Chondrocyte (in vitro differentiated cells): ENCODE measurements at places on chromosomes 2 and 18.

GRCh38 chr2:85828725-85829124 is 60.1 kb downstream of the ST3GAL5 start:
- no peak for DNase-seq
- H3K36me3 ChIP-seq: no peaks in the 10 kb centered on the region
- peaks cover 3% of the 10 kb centered on the region for H3K27me3 ChIP-seq
- H3K4me3 ChIP-seq: no peak overlapping the region
- H3K4me1 ChIP-seq: no peaks in the 10 kb centered on the region

- no peak for DNase-seq
- peaks cover 82% of the 10 kb centered on the region for H3K4me1 ChIP-seq
- no peak overlapping the region for H3K27ac ChIP-seq
- no peak overlapping the region for H3K4me3 ChIP-seq
Observed at GRCh38 chr2:159088906-159089305, 120.5 kb downstream of the TANC1 start.

DNA sequence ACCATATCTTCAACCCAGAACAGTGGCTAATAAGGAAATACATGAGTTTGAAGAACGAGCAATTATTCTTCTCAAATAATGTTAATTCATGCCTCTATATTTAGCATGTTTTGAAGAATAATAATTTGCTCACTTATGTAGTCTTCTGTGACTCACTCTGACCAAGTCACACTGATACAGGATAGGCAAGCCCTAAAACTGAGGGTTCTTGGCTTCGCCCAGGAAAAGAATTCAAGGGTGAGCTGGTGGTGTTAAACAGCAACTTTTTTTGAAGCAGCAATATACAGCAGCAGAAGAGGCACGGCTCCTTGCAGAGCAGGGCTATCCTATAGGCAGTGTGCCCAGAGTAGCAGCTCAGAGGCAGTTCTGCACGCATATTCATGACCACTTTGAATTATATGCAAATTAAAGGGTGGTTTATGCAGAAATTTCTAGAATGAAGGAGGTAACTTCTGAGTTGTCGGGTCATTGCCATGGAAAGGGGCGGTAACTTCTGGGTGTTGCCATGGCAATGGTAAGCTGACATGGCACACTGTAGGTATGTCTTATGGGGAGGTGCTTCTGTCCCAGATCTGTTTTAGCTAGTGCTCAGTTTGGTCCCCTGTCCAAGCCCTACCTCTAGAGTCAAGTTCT is 200.6 kb downstream of the RND3 start:
- H3K4me1 ChIP-seq: no peaks in the 10 kb centered on the region
- H3K4me3 ChIP-seq: no peak overlapping the region
- no peaks in the 10 kb centered on the region for H3K27me3 ChIP-seq
- no peak overlapping the region for H3K27ac ChIP-seq
- no peaks in the 10 kb centered on the region for H3K36me3 ChIP-seq

DNA sequence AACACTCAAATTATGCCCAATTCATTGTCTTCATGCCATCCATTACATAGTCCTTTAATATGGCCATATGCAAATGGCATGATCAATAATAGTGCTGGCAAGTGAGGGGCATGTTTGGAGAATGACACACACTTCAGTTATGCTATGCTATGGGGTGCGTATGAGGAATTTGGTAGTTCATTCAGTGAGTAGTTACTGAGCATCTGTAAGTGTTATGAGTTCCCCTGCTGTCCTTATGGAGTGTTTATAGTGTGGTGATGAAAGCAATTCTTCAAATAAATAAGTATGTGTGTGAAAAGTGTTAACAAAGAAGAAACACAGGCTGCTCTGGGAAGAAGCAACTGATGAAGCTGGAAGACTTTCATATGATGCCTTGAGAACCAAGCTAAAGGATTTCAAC is 383.7 kb upstream of the SLC14A2 start:
- peaks cover 8% of the 10 kb centered on the region for H3K4me1 ChIP-seq
- no peak overlapping the region for H3K27ac ChIP-seq
- no peak for DNase-seq
- H3K36me3 ChIP-seq: no peaks in the 10 kb centered on the region
- no peaks in the 10 kb centered on the region for H3K27me3 ChIP-seq
- no peak overlapping the region for H3K4me3 ChIP-seq

DNA sequence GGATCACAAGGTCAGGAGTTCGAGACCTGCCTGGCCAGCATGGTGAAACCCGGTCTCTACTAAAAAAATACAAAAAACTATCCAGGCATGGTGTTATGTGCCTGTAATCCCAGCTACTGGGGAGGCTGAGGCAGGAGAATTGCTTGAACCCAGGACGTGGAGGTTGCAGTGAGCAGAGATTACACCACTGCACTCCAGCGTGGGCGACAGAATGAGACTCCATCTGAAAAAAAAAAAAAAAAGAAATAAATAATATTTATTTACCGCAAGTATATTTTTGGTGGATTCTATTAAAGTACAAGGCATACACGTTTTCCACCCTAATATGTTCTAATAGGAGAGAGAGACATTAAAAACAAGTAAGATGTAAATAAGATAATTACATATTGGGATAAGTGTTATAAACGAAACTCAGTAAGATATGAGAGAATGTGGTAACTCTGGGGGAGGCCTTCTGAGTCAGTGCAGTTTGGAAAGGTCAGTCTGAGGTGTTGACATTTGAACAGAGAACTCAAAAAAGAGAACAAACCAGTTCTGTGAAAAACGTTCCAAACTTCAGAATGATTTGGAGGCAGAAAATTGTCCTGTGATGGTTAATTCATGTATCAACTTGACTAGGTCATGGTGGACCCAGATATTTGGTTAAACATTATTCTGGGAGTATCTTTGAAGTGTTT is 8.8 kb upstream of the POLI start:
- no peaks in the 10 kb centered on the region for H3K4me1 ChIP-seq
- H3K4me3 ChIP-seq: no peak overlapping the region
- no peaks in the 10 kb centered on the region for H3K27me3 ChIP-seq
- no peak overlapping the region for H3K27ac ChIP-seq
- no peaks in the 10 kb centered on the region for H3K36me3 ChIP-seq
- DNase-seq: no peak

- no peaks in the 10 kb centered on the region for H3K36me3 ChIP-seq
- DNase-seq: no peak
- H3K4me3 ChIP-seq: no peak overlapping the region
- no peaks in the 10 kb centered on the region for H3K4me1 ChIP-seq
- no peak overlapping the region for H3K27ac ChIP-seq
Observed at GRCh38 chr2:8322634-8323033, 359.2 kb upstream of the ID2 start.

DNA sequence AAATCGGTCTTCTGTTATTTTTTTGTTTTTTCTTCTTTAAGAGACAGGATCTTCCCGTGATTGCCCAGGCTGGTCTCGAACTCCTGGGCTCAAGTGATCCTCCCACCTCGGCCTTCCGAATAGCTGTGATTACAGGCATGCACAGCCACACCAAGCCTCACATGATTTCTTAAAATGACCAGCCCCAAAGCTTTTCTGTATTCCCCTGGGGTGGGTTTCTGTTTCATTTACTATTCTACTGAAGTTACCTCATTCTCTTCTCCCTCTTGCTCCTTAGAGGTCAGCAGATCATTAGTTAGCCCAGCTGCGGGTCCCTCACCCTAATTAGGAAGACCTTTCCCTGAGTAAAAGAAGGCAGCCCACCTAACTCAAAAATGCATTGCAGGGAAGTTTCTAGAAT is 27.6 kb downstream of the SLC1A4 start:
- H3K4me1 ChIP-seq: peaks cover 23% of the 10 kb centered on the region
- H3K4me3 ChIP-seq: no peak overlapping the region

GRCh38 chr2:238331916-238332315 is 11.6 kb downstream of the TRAF3IP1 start:
- DNase-seq: no peak
- no peak overlapping the region for H3K4me3 ChIP-seq
- peaks cover 29% of the 10 kb centered on the region for H3K36me3 ChIP-seq
- H3K27ac ChIP-seq: no peak overlapping the region
- no peaks in the 10 kb centered on the region for H3K27me3 ChIP-seq
- peaks cover 5% of the 10 kb centered on the region for H3K4me1 ChIP-seq

DNA sequence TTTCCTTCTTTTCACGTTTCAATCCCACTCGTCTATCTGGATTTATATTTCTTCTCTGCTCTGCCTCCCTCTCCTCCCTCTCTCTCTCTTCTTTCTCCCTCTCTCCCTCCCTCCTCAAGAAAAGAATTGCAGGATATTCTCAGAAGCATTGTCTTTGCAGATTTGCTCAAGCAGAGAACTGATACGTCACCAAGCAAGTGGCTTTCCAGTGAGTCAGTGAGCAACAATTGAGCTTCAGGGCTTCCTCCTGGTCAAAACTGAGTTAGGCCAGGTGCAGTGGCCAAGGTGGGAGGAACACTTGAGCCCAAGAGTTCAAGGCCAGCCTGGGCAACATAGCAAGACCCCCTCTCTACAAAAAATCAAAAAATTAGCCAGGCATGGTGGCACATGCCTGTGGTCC is 151.1 kb downstream of the SMAD2 start:
- H3K4me3 ChIP-seq: no peak overlapping the region
- no peak overlapping the region for H3K27ac ChIP-seq
- H3K36me3 ChIP-seq: peaks cover 3% of the 10 kb centered on the region
- no peak for DNase-seq
- peaks cover 7% of the 10 kb centered on the region for H3K4me1 ChIP-seq

- no peak overlapping the region for H3K27ac ChIP-seq
- peaks cover 53% of the 10 kb centered on the region for H3K27me3 ChIP-seq
- H3K4me1 ChIP-seq: peaks cover 11% of the 10 kb centered on the region
Observed at GRCh38 chr2:95024371-95024770, 1.1 kb upstream of the MAL start.

DNA sequence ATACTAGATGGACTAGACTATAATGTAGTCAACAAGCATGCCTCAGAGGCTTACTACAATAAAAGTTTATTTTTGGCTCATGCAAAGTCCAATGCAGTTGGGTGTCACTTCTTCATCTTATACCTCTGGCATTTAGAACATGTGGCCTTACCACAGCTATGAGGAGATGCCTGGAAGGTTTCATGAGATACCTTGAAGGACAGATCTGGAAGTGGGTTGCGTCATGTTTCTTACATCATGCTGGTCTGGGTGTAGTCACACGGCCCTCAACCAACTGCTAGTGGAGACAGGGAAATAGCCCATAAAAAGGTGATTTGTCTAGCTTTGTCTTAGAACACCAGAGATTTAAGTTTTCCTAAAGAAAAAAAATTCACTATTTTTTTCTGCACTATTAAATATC is 91.7 kb upstream of the MMADHC start:
- H3K4me3 ChIP-seq: no peak overlapping the region
- no peak overlapping the region for H3K27ac ChIP-seq
- DNase-seq: no peak
- peaks cover 1% of the 10 kb centered on the region for H3K36me3 ChIP-seq

GRCh38 chr18:23689031-23689615 is at the start of gene LAMA3:
LAMA3 (plus strand) TSS chr18:23689453; CDS start chr18:23689684, 231 bp downstream.
- no peak within 1 kb of the TSS for H3K27ac ChIP-seq
- H3K4me1 ChIP-seq: peaks cover 16% of the 10 kb centered on the region
- no peak for DNase-seq
- peak within 1 kb of the TSS; percentile 62 for H3K4me3 ChIP-seq
- peaks cover 32% of the 10 kb centered on the region for H3K27me3 ChIP-seq

GRCh38 chr18:49565612-49566011 is 3.8 kb downstream of the LIPG start:
- no peaks in the 10 kb centered on the region for H3K36me3 ChIP-seq
- H3K27ac ChIP-seq: no peak overlapping the region
- peaks cover 40% of the 10 kb centered on the region for H3K27me3 ChIP-seq
- H3K4me1 ChIP-seq: peaks cover 27% of the 10 kb centered on the region
- H3K4me3 ChIP-seq: no peak overlapping the region

GRCh38 chr2:54611830-54612545 is 111.5 kb upstream of the EML6 start:
- no peak for DNase-seq
- peaks cover 14% of the 10 kb centered on the region for H3K36me3 ChIP-seq
- H3K27ac ChIP-seq: no peak overlapping the region
- H3K4me1 ChIP-seq: peaks cover 61% of the 10 kb centered on the region

DNA sequence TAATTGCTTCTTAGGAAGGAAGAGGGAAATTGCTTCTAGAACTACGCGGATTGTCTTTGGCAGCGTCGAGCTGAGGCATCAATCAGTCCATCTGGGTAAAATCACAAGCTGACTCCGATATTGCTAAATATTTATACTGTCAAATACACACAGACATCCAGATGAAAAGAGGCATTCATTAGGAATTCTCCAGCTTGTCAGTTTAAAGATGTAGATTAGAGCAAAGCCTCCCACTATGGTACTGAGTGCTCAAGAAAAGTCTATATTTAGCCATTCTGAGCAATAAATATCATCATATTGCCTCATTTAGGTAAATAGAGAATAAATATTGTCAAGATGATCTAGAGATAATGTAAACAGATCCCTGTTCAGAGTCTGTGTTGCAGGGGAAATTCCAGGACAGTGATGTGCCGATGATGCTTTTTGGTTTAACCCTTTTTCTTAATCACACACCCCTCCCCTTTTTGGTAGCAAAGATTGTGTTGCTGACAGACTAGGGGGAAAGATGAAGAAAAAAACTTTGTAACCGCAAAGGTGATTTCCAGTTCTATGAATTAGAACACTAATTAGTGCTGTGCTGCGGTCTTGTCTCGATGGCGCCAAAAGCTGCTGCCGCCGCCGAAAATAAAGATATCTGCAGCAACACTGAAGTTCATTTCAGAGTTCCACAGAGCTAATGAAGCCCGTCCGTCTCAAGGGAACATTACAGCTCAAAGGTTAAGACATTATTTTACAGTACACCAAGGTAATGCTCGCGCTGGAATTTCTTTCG is 171.8 kb downstream of the PTGR3 start:
- no peak overlapping the region for H3K4me3 ChIP-seq
- DNase-seq: no peak
- H3K27me3 ChIP-seq: no peaks in the 10 kb centered on the region
- H3K4me1 ChIP-seq: peaks cover 5% of the 10 kb centered on the region

GRCh38 chr2:228866044-228866443 is 405.0 kb downstream of the PID1 start:
- H3K27me3 ChIP-seq: peaks cover 2% of the 10 kb centered on the region
- H3K36me3 ChIP-seq: no peaks in the 10 kb centered on the region
- H3K4me3 ChIP-seq: no peak overlapping the region
- H3K27ac ChIP-seq: no peak overlapping the region
- H3K4me1 ChIP-seq: peaks cover 4% of the 10 kb centered on the region

- H3K4me1 ChIP-seq: no peaks in the 10 kb centered on the region
- H3K4me3 ChIP-seq: no peak overlapping the region
- no peaks in the 10 kb centered on the region for H3K36me3 ChIP-seq
- peaks cover 49% of the 10 kb centered on the region for H3K27me3 ChIP-seq
Observed at GRCh38 chr2:143117225-143117624, 12.0 kb upstream of the ARHGAP15 start.

- H3K4me1 ChIP-seq: peaks cover 17% of the 10 kb centered on the region
- H3K36me3 ChIP-seq: peaks cover 2% of the 10 kb centered on the region
- H3K4me3 ChIP-seq: peak overlapping the region; percentile 62
- peaks cover 72% of the 10 kb centered on the region for H3K27me3 ChIP-seq
- no peak for DNase-seq
Observed at GRCh38 chr2:176187200-176187898, 1.1 kb upstream of the HOXD1 start.

GRCh38 chr2:27993950-27994728 is 103.6 kb downstream of the BABAM2 start:
- DNase-seq: no peak
- no peak overlapping the region for H3K27ac ChIP-seq
- no peak overlapping the region for H3K4me3 ChIP-seq
